NCI-H1694 treated with DMSO at 0.1 percent for 48 hours (cell line): ENCODE measurements at places on chromosomes 7 and 10.

DNA sequence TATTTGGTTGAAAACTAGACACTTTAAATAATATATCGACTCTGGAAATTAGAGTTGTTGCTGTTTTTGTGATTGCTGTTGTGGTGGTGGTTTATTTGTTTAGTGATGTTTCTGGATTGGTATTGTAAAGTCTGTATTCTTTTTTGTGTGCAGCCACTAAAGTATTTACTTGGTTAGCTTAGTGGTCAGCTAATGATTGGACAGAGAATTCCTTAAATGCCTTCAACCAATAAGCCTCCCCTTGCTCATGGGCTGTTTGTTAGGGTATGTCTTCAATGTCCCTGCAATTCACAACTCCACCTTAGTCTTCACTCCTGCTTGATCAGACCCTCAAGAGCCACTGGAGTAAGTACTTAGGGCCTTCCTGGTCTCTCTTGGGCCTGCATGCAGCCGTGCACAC lies 71.0 kb downstream of the PAXIP1 start:
- no peak for DNase-seq

DNA sequence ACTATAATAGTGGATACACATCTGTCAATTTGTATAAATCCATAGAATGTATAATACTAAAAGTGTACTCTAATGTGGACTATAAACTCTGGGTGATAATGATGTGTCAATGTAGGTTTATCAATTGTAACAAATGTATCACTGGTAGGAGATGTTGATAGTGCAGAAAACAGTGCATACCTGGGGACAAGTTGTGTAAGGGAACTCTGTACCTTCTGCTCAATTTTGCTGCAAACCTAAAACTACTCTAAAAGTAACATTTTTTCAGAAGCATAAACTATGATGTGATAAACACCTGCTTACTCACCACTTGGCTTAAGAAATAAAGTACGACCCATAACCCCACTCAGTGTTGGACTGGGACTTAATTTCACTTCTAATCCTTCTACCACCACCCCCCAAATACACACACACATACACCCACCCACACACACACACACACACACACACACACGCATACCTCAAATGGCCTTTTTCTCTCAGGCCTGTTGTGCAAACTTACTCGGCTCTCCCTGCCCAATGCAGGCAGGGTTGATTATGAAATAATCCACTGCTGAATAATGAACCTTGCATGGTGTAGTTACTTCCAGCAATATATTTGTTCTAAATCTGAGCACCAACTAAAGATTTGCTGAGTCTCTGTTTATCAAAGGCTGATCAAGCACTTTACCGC lies 154.1 kb upstream of the KMT2E start:
- no peak for DNase-seq

- DNase-seq: no peak
These were observed 200.8 kb downstream of the TNS3 start for GRCh38 chr7:47381134-47381495.

DNA sequence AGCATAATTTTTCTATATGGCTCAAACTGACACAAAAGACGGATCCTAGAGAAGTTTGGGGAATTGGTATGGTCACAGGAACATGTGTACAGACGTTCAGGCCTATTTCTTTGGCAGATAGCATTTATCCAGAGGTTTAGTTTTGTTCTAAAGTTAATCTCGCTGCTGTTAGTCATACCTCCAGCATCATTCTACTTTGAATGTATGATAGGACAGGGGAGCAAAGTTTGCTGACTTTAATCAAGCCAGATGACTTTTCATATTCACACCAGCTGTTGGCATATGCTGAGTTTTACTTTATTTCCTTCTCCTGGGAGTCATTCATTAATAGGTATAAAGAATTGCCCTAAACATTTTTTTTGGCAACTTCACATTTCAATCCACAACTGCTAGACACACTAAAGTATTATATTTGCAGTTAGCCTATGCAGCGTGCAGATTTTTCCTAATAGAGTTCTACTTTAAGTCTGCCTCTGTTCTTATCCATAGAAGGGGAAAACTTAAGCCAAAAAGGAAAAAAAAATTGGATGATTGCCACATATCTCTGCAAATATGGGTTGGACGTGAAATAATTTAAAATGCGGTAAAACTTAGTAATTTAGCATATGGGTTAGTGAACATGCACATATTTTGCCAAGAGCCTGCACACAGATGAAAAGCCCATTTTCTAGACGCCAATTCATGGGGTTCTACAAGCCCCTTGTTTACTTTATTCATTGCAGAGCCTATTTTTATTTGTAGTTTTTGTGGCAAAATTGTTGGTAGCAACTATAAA lies 213.1 kb downstream of the C7orf25 start:
- DNase-seq: no peak

DNA sequence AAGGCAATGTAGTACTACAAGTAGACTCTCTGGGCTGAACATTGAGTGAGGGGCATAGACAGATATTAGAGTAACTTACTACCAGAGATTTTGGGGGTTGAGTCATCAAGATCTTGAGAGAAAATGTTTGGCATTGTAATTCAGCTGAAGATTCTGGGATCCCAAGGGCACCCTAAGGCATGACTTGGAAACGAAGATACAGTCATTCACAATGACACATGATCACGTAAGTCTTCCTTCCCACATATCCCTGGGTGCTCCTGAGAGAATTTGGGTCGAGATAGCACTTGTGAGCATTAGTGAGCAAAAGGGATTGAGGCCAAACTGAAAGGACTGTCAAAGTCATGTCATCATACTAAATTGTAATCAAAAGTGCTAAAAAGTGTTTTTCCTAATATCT lies 192.5 kb upstream of the PCLO start:
- no peak for DNase-seq

DNA sequence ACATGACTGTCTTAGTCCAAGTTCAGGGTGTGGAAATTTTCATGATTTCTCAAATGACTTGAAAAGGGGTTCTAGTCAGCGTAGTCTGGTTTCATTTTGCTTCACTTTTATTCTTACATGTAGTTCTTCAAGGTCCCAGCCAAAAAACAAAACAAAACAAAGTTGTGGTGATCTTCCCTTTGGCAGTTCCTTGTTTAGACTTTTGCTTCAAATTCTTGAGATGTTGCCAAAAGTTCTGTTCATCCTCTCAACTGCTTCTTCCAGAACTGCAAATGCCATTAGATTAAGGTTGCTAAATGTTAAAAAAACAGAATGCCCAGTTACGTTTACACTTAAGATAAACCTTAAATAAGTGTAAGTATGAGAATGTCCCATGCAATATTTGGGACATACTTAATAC lies 370.8 kb upstream of the LRRTM3 start:
- no peak for DNase-seq

- DNase-seq: no peak
These were observed 24.6 kb upstream of the RHBDD2 start for GRCh38 chr7:75854233-75854632.

GRCh38 chr10:52440612-52441285 lies 126.7 kb downstream of the DKK1 start:
- no peak for DNase-seq

DNA sequence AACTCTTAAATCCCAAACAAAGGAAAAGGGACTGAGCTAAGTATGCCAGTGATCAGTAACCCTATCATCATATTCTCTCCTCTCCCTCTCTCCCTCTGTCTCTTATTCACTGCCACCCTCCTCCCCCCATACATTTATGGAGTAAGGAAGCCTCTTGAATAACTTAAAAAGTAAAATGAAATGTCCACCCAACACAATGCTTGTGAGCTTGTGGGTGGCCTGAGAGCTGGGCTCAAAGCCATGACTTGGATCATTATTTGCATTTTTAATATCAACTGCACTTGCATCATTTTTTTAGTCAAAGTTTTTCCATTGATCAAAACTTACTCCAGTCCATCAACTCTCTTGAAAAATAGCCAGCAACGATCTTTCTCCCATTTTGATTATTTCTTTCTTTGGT lies 46.8 kb downstream of the FAM107B start:
- DNase-seq: no peak

DNA sequence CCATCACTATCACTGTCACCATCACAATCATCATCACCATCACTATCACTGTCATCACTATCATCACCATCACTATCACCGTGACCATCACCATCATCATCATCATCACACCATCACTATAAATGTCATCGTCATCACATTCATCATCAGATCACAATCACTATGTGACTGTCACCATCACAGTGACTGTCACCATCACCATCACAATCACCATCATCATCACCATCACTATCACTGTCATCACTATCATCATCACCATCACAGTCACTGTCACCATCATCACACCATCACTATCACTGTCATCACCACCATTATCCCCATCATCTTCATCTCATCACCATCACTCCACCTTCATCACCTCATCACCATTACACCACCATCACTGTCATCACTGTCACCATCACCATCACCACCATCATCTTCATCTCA lies 31.0 kb downstream of the PWWP2B start:
- no peak for DNase-seq

- DNase-seq: peak; percentile 10
These were observed 3.0 kb downstream of the NUP42 start for GRCh38 chr7:23184709-23185359.
